ENCODE measurements at places on chromosomes 16 and 17. TPM values are rescaled to one million over a fixed set of nuclear protein-coding genes. Genes with fewer than 3 reads are reported as not detected.

DNA sequence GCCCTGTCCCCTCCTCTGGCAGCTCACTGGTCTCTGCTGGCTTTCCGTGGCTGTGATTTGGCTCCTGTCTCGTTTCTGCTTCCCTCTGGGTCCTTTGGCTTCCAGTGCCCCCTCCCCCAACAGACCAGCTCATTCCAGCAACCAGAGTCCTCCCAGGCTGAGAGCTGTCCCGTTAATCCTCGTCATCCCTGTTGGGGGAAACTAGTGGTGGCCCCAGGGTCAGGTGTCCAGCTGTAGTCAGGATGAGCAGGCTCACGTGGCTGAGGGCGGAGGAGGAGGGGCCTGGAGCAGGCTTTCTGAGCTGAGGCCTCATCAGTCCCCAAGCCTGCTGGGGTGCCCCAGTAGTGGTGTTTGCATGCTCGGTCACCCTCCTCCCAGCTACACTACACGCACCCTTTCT is 10.7 kb upstream of the CBX4 start:
- peaks cover 6% of the 10 kb centered on the region for H3K4me1 ChIP-seq
- no peaks in the 10 kb centered on the region for H3K27me3 ChIP-seq
- H3K36me3 ChIP-seq, result no peaks in the 10 kb centered on the region
- no peak for DNase-seq

- peaks cover 11% of the 10 kb centered on the region for H3K4me1 ChIP-seq
- H3K27me3 ChIP-seq, result no peaks in the 10 kb centered on the region
- H3K36me3 ChIP-seq, result peaks cover 43% of the 10 kb centered on the region
- no peak overlapping the region for H3K4me3 ChIP-seq
- no peak overlapping the region for H3K27ac ChIP-seq
These were observed 10.9 kb downstream of the JPT2 start for GRCh38 chr16:1688807-1689560.

DNA sequence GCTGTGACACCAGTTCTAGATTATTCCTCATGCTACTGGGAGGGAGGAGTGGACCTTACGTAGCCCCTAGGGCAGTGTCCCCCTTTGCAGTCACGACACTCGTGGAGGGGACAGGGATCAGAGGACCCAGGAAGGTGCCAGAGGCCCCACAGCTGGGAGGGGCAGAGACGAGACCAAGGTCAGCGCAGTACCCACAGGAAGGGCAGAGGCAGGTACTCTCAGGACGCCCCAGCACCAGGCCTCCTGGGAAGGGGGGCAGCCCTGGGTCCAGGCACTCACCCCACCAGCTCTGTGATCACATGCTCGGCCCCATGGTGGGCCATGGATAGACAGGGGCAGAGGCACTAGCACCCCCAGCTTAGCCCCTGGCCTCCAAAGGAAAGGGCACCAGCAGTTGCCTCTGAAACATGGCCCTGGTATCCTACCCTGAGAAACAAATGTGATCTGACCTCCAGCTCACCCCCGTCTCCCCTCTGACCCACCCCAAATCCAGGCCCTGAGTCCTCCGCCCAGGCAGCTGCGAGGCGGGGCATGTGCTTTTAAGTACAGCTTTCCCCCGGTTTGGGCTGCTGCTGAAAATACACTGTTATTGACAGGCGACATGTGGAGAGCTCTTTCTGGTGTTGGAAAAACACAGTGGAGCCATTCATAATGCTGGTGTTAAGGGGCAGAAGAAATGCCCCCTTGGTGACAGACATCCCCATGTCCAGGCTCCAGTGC is 361.9 kb downstream of the C16orf95 start:
- DNase-seq, result no peak
- peaks cover 17% of the 10 kb centered on the region for H3K4me1 ChIP-seq
- no peak overlapping the region for H3K4me3 ChIP-seq
- H3K27ac ChIP-seq, result no peak overlapping the region
- H3K36me3 ChIP-seq, result no peaks in the 10 kb centered on the region
- H3K27me3 ChIP-seq, result peaks cover 26% of the 10 kb centered on the region

- DNase-seq, result no peak
- no peaks in the 10 kb centered on the region for H3K4me1 ChIP-seq
- no peaks in the 10 kb centered on the region for H3K27me3 ChIP-seq
- no peak overlapping the region for H3K27ac ChIP-seq
These were observed 354.1 kb downstream of the KCNJ2 start for GRCh38 chr17:70523426-70523825.

GRCh38 chr17:63686138-63686685 is 13.7 kb downstream of the LIMD2 start:
- H3K27me3 ChIP-seq, result no peaks in the 10 kb centered on the region
- no peak overlapping the region for H3K4me3 ChIP-seq
- no peak overlapping the region for H3K27ac ChIP-seq
- H3K4me1 ChIP-seq, result peaks cover 8% of the 10 kb centered on the region
- no peak for DNase-seq
- peaks cover 25% of the 10 kb centered on the region for H3K36me3 ChIP-seq

- H3K4me1 ChIP-seq, result no peaks in the 10 kb centered on the region
- H3K27me3 ChIP-seq, result peaks cover 53% of the 10 kb centered on the region
- H3K36me3 ChIP-seq, result no peaks in the 10 kb centered on the region
- no peak for DNase-seq
These were observed 145.3 kb downstream of the FOXL1 start for GRCh38 chr16:86723689-86724088.

TEX19 gene
- total RNA-seq, result not detected
